AML-193 (cell line): ENCODE measurements at places on chromosomes 12 and 14.

DNA sequence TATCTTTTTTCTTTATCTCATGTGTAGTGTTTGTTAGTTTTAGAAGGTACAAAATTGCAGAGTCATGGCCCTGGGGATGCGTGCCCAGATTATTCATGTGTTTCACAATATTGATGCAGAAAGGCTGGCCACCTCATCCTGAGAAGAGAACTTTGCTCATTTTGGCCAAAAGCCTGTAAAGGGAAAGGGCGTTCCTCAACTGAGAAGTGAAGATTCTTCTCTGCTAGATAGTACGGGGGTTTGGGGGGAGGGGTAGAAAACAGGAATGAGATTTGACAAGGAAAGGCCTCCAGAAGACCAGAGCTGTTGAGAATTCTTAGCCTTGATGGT, 1.7 kb downstream of the MGST1 start:
- DNase-seq, result peak; percentile 74

DNA sequence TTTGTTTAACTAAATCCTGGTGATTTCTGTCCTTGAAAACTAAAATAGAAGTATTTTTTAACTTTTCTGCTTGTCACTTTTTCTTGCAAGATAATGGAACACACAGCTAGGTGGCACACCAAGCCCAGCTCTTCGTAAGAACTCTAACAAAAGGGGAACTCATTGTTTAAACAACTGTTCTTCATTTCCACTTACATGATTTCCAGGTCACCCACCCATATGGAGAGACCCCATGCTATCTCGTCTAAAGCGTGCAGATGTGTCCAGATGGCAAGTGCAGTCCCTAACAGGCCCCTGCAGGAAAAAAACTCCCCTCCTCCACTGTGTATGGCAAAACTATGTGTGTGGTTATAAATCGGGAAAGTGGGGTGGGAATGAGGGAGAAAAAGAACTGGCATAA, 43.3 kb upstream of the NT5DC3 start:
- peak; percentile 64 for DNase-seq

DNA sequence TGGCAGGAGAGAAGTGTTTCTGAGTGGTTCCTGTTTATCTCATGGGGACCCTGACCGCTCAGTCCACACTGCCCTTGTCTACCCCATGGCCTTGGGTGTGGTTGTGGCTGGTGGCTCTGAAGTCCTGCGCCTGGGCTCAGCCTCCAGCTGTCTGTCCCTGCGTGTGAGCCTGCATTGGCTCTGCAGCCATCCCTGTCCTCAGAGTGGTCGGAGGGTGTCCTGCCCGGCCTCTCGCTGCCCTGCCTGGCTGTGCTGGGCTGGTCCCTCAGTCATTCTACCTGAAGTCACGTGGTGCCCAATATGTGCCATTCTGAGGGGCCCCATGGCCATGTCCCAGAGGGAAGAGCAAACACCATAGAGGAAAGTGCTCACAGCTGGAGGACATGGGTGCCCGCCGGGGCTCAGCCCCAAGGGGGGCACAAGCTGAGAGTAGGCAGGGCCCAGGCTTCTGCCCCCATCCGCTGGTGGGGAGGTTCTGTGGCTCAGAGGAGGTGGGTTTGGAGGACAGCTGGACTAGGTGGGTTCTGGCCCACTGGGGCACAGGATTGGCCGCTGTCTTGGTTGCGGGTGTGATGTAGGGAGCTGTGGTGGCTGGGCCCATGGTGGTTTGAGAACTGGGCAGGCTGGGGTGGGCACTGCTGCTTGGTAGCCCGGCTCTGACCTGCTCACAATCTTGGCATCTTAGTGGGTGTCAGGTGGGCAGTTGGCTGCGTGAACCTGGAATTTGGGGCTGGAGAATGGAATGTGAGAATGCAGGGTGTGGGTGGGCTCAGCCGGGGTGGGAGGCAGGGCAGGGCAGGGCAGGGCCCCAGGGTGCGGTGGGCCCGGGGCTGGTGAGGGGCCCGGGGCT, 11.6 kb downstream of the TEDC1 start:
- DNase-seq, result no peak

DNA sequence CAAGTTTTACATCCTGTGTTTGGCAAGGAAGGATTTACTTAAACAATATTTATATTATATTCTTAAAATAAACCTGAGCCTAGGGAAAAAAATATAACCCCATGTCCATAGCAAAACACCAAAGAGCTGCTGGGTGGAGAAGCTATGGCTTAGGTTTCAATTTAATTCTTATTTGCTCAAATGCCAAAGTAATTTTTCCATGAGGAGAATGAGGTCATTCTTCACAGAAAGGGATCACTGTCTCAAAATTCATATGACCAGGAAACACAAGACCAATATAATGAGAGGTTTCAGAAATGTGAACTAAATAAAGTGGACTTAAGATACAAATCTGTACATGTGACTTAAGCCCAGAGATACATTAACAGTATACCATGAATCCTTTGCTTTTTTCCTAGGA, 195.0 kb downstream of the PHLDA1 start:
- DNase-seq, result no peak

GRCh38 chr12:7205091-7205490, 15.6 kb downstream of the PEX5 start:
- no peak for DNase-seq
